Stimulated activated CD4-positive, alpha-beta T cell treated with anti-CD3 and anti-CD28 coated beads, Interleukin-2, amount 100 ng/mL, for 4 hours (primary cell): ENCODE measurements at places on chromosomes 6 and 20.

DNA sequence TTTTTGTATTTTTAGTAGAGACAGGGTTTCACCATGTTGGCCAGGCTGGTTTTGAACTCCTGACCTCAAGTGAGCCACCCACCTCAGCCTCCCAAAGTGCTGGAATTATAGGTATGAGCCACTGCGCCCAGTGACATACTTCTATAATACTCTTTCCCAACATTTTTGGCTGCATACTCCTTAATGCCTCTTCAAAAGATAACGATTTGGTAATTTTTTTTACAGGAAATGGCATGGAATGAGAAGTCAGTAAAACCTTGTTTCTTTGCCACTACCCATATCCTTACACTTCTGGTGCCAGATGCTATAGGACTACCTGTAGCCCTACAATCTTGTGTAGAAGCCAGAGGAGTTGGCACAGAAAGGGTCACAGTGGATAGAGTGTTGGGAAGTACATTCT lies 41.4 kb upstream of the SGK1 start:
- DNase-seq, result no peak

- DNase-seq, result no peak
Observed at GRCh38 chr6:138293428-138294395, 75.4 kb upstream of the PBOV1 start.

DNA sequence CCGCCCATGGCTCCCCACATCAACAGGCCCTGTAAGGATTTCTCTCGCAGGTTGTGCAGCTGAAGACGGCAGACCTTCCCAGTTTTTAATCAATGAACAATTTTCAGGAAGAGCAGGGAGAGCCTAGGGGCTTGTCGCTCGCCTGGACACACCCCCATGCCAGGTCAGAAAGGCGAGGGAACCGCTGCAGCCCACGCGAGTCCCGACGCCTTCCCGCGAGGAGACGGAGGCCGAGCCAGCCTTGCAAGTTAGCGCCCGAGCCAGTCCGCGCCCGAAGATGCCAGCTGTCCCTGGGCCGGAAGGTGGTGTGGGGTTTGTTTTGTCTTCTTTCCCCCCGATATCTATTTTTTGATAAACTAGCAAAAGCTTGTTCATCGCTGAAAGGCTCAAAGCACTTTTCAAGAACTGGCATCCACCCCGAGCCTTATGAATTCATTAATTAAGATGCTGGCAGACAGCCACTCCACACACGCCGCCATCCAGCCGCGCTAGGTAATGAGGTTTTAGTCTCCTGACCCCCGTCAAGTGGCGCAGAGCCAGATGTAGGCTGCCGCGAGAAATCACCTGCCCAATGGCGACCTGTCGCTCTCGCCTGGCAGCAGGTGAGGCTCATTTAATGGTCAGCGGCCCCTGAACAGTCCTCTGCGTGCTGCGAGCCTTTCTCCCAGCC lies 6.6 kb downstream of the CCDC167 start:
- DNase-seq, result no peak

GRCh38 chr20:22400440-22400839 lies 183.9 kb downstream of the FOXA2 start:
- DNase-seq, result no peak

DNA sequence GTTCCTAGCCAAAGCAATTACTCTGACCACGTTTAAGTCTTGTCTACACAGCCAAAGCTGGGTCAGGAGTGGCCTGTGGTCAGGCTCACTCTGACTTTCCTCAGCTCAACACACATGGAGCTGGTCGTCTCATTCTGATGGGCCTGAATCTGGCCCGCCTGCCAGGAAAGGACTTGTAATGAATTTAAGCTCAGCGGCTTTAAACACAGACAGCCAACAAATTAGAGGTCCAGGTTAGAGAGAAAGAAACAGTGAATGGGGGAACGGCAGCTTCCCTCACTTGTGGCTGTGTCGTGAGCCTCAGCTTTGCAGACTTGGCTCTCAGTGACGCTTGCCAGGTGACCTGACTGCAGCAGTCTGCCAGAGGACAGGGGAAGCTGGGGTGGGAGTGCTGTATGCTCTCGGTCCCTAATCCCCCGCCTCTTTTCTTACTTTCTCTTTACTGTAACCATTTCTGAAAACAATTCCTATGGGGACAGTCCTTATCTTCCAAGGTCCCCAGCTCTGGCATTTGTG lies 121.9 kb upstream of the AGPAT4 start:
- DNase-seq, result no peak

DNA sequence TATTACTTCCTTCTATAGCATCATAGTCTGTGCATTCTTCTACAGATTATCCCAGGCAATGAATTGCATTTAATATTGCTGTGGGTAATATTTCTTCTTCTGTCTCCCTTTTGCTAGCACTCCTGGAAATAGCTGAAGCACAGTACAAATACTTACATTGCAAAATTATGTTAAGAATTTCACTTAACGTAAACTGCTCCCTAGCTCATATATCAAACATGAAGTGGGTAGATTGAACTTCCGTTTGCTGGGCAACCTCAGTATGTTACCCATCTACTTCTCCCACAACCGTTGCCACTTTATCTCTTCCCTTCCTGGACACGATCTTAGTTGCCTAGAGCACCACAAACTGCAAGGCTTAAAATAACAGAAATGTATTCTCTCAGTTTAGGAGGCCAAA lies 963.3 kb downstream of the KIF16B start:
- no peak for DNase-seq

GRCh38 chr20:25859649-25860530 lies 163.2 kb upstream of the ZNF337 start:
- peak; percentile 80 for DNase-seq

DNA sequence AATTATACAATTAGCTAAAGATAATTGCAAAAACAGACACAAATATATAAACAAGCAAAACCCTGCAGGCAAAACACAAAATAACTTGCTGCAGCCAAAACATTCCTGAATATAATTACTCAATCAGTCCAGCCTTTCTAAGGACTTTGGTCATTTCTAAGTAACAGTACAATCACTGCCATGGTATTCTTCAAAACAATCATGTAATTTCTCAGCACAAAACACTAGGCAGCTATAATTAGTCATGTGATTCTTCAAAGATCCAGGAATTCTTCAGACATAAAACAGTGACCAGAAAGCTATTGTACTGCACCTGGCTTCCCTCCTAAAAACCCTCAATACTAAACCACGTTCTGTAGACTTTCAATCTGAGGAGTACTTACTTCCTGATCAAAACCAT lies 881.1 kb downstream of the EPHA7 start:
- DNase-seq, result no peak

DNA sequence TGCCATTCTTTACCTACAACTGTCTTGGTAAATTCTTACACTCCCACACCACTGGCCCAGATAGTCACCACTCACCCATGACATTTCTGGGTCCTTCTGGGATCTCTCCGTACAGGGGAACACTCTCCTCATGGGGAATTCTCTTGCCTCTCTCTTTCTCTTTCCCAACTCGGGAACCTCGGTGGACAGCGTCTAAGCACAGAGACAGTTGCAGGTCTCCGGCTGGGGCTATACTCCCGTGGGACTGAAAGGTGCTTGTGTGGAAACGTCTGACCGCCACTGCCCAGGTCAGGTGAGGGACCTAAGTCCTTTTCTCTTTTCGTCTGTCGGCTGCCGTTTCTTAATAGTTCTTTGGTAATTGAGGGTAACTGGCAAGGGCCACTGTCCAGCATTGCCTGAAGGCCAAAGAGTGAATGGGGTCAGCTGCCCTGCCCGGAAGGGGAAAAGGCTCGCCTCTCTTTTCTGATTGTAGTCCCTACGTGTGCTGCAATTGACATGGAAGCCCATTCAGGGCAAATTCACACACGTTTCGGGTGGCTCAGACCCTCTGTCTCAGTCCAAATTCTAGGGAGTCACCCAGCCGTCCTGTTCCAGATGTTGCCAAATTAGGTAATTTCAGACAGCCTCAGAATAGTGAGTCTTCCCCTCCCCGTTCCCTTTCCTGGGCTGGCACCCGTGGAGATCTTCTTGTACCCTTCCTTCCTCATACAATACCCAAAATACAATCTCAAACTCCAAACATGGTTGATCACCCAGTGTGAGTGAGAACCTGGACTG lies 31.2 kb upstream of the RIPK1 start:
- DNase-seq, result no peak

DNA sequence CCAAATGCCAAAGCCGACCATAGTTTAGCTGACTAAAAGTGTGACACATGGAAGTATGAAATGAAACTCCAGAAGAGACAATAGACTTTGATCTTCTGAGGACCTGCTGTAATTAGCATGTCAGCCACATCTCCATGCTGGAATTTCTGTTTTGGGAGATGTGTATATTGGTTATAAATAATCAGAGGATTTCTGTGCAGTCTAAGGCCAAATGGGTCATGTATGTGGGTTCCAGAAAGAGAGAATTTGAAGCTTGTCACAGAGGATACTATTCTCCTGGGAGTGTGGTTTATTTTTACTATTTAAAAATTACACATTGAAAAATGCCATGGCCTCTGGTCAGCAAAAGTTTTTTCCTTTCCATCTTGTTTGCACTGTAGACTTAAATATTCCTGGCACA lies 405.5 kb upstream of the PLCB4 start:
- no peak for DNase-seq

DNA sequence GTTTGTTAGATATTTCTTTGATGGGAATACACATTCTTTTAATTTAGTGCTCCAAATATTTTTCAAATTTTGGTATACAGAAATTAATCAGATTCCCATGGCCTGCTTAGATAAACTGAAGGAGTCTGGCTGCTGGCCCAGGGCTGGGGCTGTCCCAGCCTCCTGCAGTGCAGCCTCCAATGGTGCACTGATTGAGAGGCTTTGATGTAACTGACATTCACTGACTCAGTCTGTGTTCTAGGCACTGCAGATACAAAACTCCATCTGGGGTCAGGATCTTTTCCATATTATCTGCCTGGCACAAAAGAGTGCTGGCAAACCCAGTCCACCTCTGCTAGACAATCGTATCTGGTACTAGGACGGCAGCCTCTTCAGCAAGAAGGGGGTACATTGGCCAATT lies 64.8 kb downstream of the GRIK2 start:
- no peak for DNase-seq

DNA sequence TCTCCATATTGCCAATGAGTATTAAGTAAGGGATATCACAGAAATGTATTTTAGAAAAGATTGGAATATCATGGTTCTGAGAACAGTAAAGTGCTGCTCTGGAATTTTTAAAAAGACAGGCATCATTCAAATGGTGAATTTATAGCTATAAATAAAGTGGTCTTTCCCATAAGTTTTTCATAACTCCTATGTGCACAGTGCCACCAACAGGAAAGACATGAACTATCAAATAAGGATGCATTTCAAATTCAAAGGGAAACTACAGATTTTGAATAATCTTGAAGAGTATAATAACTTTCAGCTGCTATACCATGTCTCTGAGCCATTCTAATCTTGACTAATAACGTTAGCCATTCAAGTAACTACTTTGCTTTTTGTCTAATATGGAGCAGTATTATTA lies 456.8 kb upstream of the GJE1 start:
- DNase-seq, result no peak

- no peak for DNase-seq
Observed at GRCh38 chr20:47666304-47666703, 119.0 kb downstream of the SULF2 start.

DNA sequence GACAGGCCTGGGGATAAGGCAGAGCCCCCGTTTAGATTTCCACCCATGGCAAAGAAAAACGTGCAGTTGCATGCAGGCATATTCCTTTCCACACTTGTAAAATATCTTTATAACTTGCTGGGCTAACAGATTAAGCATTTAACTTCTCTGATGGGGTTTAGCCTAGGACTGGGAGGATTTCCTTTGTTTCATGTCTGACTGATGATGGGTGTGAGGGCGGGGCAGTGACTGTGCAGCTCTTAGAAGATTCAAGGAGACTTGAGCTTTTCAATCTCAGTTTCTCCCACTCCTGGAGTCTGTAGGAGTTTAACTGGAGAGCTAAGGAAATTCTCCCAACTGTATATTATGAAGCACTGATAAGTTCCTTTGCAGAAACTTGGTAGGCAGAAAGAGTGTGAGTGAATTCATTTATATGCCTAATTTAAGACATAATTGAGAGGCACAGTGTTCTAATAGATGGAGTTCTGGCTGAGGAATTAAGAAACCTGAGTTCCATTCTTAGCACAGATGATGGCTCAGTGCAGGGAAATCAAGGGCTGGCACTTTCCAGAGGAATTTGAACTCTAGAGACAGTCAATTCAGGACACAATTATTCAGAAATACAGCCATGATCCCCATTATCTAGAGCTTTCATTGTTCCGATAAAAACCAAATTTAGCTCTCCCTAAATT lies 214.6 kb upstream of the CNR1 start:
- no peak for DNase-seq

DNA sequence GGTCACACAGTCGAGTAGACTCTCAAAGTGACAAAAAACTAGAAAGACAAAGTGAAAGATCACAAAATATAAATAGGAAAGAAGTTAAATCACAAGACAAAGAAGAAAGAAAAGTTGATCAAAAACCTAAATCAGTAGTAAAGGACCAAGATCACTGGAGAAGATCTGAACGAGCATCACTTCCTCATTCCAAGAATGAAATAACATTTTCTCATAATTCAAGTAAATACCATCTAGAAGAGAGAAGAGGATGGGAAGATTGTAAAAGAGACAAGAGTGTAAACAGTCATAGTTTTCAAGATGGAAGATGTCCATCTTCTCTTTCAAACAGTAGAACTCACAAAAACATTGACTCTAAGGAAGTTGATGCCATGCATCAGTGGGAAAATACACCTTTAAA lies 31.6 kb upstream of the GJA10 start:
- no peak for DNase-seq

DNA sequence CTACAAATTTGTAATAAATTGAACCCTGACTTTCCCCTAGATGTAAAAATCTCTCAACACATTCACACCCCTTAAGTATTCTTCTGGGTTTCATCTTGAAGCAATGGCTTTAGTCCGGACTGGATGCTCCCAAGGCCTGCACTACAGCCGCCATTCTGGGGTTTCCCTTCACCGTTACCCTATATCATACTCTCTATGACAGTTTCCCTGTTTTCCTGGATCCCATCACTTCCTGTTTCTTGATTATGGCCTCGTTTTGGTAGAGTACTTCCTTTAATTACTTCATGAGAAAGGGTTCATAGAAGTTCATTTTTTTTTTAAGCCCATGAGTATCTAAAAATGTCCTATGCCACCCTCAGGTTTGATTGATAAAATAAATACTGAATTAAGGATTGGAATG lies 11.7 kb downstream of the FIG4 start:
- DNase-seq, result no peak

DNA sequence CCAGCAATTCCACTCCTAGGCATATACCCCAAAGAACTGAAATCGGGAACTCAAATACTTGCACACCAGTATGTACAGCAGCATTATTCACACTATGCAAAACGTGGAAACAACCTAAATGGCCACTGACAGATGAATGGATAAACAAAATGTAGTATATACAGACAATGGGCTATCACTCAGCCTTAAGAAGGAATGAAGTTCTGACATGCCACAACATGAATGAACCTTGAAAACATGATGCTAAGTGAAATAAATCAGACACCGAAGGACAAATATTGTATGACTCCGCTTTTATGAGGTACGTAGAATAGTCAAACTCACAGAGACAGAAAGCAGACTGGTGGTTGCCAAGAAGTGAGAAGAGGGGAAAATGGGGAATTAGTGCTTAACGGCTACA lies 59.1 kb upstream of the CCN6 start:
- DNase-seq, result no peak

GRCh38 chr20:53175135-53175780 lies 203.1 kb downstream of the TSHZ2 start:
- no peak for DNase-seq

GRCh38 chr6:165883851-165884640 lies 221.0 kb upstream of the PDE10A start:
- DNase-seq, result no peak
